ENCODE measurements at places on chromosomes 7 and 10.

DNA sequence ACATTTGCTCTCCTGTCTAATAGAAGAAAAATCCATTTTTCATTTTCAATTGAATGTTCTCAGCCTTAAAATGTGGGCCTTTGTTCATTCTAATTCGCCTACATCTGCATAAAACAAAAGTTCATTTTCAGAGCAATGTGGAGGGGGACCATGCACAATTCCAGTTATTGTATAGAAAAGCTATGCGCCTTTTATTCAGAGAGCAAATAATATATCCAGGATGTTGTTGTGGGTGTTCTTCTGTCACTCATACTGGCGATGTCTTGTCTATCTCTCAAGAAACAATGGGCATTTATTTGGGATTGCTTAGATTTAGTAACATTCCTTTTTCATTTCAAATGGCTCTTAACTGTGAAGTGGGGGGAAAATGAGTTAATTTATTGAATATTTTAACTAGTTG, 56.4 kb downstream of the KIF5B start:
- DNase-seq, result no peak

DNA sequence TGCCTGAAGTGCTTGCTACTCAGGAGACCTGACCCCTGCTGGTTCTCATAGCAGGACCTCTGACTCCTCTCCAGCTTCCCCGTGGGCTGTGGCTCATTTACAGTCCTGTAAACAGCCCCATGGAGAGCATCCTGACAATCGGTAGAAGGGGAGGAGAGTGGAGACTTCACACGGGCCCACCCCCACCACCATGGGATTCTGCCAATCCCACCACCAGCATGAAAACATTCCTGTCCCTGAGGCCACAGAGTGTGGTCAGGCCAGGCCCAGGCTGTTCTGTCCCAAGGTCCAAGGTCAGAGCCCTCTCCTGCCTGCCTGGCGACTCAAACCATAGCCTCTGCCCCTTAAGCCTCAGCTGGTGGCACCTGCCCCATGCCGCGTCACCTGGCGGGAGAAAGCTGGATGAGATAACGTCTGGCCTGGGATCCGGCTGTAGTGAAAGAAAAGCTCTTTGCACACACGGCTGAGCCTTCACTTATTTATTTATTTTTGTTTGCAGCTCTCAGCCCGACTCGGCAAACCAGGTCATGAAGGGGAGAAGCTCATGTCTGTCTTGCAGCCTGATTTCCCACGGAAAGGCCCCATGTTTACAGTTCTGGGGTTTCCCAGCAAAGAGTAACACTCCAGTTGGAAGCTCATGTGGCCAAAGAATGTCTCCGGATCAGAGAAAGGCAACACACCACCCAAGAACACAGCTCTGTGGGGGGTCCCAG, 293.6 kb upstream of the ZMIZ1 start:
- no peak for DNase-seq

DNA sequence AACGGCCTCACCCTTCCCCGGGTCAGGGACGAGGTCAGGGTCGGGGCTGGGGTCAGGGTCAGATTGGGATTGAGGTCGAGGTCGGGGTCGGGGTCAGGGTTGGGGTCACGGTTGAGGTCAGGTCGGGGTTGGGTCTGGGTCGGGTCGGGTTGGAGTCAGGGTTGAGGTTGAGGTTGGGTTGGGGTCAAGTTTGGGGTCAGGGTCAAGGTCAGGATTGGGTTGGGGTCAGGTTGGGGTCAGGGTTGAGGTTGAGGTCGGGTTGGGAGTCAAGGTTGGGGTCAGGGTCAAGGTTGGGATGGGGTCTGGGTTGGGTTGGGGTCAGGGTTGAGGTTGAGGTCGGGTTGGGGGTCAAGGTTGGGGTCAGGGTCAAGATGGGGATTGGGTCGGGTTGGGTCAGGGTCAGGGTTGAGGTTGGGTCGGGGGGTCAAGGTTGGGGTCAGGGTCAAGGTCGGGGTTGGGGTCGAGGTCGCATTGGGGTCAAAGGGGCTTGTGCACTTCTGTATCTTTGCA, 131.4 kb downstream of the VIPR2 start:
- no peak for DNase-seq

DNA sequence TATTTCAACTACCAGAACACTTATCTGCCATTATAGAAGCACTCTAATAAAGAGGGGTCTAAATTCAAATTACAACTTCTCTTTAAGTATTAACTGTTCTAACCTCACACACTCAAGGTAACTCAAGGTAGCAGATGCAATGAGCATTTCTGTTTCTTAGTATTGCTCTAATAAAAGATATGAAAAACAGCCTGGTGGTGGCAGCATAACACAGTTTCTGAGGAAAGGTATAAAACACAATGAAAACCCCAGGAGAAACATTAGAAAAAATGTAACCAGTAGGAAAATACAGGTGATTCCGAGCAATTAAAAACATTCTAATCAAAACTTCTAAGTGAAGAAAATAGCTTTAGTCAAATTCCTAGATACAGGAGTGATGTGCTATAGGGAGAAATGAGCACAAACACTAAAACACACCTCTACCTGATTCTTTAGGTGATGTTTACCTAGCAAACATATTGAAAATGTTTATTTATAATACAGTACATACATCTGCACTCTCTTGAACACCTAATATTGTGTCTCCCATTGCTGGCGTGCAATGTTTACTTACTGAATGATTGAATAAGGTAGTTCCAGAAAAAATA, 3.5 kb downstream of the MKRN1 start:
- no peak for DNase-seq

- no peak for DNase-seq
Measured at GRCh38 chr10:78964952-78965633, 103.7 kb upstream of the ZMIZ1 start.

DNA sequence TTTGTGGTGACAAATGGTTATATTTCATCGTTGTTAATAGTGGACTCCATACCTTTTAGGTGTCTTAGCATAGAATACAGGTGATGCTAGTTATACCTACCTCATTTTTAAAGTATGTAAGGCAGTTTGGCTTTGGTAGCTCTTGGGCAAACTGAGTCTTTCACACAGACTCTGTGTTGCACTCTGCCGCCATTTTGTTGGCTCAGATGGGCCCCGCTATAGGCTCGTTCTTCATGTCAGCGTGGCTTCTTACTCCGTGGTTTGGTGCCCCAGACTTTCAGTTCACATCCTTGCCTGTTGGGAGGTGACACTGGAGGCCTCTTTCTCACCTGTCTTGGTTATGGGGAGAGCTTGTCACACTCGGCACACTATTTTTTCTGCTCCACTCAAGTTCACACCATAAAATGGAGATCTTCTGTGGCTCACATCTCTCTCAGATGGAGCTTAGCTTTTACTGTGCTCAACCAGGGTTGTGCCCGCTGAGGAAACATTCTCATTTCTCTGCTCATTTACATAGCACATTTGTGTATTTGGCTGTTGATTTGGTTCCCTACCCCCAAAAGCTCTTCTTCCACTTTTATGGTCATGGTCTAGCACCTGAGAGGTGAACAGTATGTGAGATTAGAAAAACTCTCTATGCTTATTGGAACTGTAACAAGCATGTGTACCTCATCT, 178.5 kb downstream of the ARID5B start:
- DNase-seq, result no peak

GRCh38 chr7:47351233-47352154, 230.4 kb downstream of the TNS3 start:
- DNase-seq, result no peak

DNA sequence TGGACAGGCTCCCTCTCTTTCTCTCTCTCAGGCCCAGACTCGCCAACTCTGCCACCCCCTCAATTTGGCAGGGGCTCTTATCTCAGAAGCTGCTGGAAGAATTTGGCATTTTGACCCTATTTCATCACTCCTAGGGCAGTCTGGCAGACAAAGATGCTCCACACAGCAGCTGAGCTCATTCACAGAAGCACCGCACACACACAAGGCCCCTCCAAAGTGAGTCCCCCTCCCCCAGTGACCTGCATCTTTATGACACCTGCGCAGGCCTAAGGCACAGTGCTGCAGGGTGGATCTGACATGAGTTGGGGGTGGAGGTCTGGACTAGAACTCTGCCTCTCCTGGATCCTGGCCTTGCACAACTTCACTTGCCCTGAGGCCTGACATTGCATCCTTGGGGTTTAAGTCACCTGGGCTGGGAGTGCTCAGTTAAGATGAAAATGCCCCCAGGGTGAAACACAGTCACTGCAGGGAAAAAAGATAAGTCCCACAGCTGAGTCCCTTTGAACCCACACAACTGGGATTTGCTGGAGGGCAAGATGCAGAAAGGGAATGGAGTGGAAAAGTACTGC, 41.1 kb upstream of the DUSP5 start:
- no peak for DNase-seq

DNA sequence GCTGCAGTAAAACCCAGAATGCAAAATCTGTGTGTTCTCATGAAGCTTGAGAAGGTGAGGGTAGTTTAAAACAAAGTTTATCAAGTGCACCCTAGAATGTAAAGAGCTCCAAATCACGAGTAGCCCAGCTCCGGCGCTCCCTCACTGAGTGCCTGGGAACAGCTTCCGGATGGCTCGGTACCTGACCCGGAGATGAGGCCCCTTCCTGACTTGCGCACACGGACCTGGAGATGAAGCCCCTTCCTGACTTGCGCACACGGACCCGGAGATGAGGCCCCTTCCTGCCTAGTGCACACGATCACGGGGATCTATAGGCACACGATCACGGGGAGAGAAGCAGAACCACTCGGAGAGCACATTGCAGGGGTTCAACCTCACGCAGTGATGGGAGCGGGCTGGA, 322.1 kb upstream of the RNF32 start:
- DNase-seq, result no peak

GRCh38 chr10:71378336-71379117, 18.2 kb upstream of the CDH23 start:
- no peak for DNase-seq

- no peak for DNase-seq
Measured at GRCh38 chr7:45191396-45191795, 33.8 kb downstream of the RAMP3 start.

- no peak for DNase-seq
Measured at GRCh38 chr10:50604049-50604640, 19.6 kb downstream of the SGMS1 start.

- DNase-seq, result no peak
Measured at GRCh38 chr7:138025215-138026186, 23.6 kb upstream of the CREB3L2 start.

DNA sequence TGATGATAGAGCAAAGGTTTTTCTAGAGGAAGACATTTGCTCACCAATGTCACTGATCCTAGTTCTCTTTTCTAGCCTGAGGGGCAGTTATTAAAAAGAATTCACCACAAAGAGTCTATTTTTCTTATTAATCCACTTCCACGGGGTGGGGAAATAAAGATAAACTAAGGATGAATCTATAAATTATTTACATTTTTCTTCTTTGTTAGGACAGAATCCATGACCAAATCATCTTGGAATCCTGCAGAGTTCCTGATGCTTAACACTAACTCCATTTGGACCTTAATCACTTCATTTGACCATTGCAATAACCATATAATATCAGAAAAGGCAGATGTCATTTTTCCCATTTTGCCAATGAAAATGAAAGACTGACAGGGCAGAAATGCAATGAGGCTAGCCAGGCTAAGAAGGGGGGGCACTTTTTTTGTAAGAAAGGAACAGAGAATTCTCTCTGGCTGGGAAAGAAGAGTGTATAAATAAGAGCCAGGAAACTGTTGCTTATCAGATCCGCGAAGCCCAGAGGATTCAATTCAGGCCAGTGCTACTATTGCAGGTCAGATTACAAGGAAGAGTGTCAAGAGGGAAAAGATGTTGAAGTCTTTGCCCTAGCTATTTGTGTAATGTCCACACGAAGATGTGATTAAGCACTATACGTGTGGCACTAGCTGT, 433.2 kb downstream of the TNS3 start:
- no peak for DNase-seq

DNA sequence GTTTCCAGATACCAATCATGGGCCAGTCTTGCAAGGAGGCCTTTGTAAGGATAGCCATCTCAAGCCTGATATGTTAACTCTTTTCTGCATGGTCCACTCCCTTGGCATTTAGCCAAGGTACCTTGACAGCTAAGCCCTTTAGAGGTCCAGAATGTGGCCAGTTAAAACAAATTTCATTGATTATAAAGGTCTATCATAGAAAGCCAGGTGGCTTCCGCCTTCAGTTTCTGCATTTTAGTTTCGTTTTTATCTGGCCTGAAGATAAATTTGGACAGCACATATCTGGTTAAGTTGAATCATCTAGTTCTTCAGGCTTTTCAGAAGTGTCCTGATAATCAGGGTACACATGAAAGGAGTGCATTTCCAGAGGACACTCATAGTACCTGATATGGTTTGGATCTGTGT, 30.7 kb downstream of the ANKIB1 start:
- DNase-seq, result no peak

DNA sequence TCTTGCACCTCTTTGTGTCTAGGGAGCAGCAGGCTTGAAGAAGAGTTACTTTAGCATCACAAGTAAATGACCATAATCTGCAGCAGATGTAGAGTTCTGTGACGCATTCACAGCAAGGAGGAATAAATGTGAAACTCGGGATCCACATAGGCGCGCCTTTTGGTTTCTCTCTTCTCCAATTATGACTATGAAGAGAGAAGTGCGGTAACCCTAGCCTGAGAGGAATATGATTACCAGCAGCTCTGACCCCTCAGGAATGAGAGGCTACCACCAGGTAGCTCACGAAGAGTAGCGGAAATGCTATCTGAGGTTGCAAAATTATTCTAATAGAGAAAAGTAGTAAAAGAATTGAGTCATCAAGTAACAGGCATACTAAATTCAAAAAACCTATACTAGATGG, 25.2 kb upstream of the DMTF1 start:
- DNase-seq, result no peak

- DNase-seq, result no peak
Measured at GRCh38 chr10:35459449-35459847, 123.1 kb downstream of the CCNY start.

- DNase-seq, result no peak
Measured at GRCh38 chr10:101289541-101289940, 60.3 kb upstream of the LBX1 start.

GRCh38 chr10:31606841-31607240, 287.8 kb downstream of the ZEB1 start:
- no peak for DNase-seq

DNA sequence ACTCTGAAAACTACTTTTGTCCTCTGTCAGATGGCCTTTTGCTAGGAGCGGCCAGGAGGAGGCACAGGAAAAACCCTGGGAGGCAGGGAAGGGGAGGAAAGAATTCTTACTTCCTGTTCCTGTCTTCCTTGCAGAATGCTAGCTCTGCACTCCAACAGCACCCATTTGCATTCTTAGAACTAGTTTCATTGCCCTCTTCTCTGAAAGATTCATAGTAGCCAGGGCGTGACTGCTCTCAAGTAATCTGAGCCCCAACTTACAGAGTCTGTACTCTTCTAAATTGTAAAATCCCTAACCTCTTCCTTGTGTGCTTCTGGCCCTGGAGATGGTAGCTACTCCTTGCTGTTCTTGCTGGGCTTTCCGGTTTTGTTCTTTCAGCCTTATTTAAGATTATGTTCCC, 75.3 kb upstream of the STEAP1 start:
- no peak for DNase-seq

DNA sequence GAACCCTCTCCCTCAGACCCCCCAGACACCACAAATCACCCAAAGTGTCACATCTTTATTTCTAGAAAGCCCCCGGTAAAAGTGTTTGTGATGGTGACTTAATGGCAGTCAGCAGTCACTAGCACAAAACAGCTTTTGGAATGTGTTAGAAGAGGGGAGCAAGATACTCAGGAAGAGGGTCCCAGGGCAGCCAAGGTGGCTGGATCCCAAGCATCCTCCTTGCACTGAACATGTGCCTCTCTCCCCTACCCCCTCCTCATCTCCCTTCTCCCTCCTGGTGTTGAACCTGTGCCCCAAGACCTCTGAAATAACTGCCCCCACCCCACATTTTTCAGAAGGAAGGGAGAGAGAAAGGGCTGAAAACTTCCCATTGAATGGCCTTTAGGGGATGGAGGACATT, 37.8 kb upstream of the MXI1 start:
- no peak for DNase-seq

- no peak for DNase-seq
Measured at GRCh38 chr7:106418526-106418925, 133.7 kb upstream of the NAMPT start.

Measured in HS-27A (cell line).